ENCODE measurements at places on chromosomes 2 and 18.

- DNase-seq: no peak
Observed at GRCh38 chr2:173282795-173283545, 71.7 kb upstream of the CDCA7 start.

GRCh38 chr2:97740590-97741182 lies 27.3 kb downstream of the ZAP70 start:
- peak; percentile 78 for DNase-seq

- no peak for DNase-seq
Observed at GRCh38 chr2:46375566-46376125, 78.4 kb downstream of the EPAS1 start.

GRCh38 chr2:118050974-118051373 lies 37.1 kb upstream of the CCDC93 start:
- no peak for DNase-seq

- no peak for DNase-seq
Observed at GRCh38 chr2:121809607-121810006, 54.2 kb downstream of the TSN start.

GRCh38 chr2:47890711-47891368 lies 15.5 kb downstream of the FBXO11 start:
- no peak for DNase-seq

DNA sequence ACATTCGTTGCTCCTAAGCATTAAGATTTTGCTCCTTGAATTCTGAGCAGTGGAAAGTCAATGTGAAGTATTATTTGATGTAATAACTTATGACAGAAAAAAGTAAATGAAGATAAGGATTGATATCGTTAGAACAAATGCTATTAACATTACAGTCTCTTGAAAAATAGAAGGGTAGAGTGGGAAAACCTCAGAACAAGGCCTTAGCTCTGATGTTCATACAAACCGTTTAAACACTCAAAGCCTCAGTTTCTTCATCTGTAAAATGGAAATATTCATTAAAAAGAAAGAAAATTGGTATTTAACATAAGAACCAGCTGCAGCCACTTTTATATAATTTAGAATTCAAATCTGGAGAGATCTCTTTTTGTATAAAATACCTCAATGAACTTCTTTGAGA lies 250.4 kb upstream of the NCKAP5 start:
- no peak for DNase-seq

- no peak for DNase-seq
Observed at GRCh38 chr2:33292981-33293595, 183.4 kb upstream of the RASGRP3 start.

DNA sequence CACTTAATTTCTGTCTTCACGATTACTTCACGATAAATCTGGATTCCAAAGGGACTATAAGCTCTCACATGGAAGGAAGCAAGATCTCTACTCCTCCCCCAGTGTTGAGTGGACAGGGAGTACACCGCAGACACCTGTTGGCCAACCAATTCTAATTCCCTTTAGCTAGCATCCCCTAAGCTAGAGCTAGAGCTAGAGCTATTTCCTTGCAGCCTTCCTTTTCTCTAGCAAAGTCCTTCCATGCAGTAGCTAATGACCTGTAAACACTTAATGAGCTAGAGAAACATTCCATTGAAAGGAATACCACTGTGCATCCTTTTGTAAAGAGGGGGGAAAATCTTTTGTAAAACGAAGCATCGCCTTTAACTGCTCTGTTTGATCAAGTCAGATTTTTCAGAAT lies 56.5 kb downstream of the BCL11A start:
- no peak for DNase-seq

DNA sequence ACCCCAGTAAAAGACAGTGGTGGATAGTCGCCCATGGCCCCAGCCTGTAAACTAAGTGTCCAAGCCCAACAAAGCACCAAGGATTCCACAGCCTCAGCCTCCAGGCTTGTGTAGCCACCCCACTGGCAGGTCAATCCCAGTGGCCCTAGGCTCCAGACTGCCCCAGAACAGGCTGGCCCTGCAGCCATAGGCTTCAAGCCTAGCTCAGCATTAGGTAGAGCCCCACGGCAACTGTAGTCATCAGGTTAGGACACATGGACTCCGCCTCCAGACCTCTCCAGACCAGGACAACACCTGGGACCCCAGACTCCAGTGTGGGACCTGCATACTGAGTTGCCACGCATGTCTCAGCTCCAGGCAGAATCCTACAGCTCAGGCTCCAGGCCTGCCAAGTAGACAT lies 1590.6 kb upstream of the DDX18 start:
- no peak for DNase-seq

- no peak for DNase-seq
Observed at GRCh38 chr2:20549691-20550348, 101.1 kb downstream of the HS1BP3 start.

DNA sequence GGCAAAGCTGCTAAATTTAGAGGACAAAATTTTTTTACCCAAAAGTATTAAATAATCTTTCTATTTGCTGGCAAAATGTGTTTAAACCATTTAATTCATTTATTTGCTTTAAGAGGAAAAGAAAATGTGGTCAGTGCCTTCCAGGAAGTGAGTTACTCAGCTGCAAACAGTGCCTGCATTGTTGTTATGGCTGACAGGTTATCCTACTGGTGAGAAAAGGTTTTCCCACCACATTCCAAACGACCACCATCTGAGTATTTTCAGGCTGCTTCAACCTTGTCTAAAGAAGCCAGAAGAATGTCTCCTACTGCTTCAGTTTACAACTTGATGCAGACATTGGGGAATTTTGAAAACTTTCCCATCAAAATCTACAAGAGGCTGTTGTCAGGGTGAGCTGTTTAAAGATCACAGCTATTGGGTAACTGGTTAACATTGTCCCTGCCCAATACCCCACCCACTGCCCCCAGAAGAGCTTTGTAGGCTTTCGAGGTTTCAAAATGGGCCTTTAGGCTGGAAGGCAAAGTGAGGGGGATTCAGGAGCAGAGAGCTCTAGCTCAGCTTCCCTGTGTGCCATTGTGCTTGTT lies 461.3 kb upstream of the FANCL start:
- no peak for DNase-seq

DNA sequence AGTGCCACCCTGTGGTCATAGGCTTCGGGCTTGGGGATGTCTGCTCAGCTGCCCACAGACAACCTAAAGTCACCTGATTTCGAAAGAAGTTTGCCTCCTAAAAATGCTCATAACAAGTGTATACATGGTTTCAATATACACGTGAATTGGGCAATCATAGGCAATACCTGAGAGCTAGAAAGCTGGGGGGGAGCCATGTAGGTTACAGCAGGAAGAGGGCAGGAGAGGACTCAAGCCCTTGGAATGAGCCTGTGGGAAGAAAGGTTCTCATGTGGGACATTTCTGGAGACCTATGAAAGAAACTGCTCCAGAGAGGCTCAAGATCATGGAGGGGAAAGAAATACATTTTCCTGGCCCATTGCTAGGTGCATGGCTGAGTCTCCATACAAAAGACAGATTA lies 109.7 kb downstream of the ACOXL start:
- DNase-seq: no peak

DNA sequence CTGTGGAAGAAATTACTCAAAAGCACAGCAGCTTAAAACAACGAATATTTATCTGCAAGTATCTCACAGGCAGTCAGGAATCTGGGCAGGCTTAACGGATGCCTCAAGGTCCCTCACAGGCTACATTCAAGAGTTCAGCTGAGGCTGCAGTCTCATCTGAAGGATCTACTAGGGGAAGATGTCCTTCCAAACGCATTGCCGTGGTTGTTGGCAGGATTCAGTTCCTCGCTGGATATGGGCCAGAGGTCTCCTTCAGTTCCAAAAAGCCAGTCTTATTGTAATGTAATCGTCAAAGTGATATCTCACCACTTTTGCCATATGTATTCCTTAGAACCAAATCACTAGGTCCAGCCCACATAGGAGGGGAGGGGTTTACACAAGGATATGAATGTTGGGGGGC lies 98.2 kb upstream of the EPAS1 start:
- DNase-seq: no peak

DNA sequence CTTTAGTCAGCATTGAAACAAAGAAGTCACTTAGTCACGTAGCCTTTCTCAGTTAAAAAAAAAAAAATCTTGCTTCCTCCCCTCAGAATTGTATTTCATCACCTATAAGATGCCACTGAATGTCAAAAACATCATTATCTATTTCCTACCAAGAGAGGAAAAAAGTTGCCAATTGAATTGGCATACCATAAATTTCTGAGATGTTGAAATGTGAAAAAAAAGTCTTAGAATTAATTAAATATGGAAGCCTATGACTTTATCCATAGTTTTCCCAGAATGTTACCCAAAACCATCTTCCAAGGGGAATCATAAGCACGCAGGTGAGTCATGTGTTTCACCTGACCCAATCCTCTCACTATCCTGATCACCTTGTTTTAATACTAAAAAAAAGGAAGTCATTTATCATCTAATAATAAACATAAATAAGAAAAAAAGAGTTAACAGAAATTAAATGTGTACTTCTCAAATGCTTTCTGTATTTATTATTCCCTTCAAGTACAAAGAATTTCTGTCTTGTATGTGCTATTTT lies 205.7 kb downstream of the TCF4 start:
- DNase-seq: no peak

GRCh38 chr2:238936162-238937052 lies 88.5 kb downstream of the TWIST2 start:
- peak; percentile 1 for DNase-seq

GRCh38 chr2:63537306-63537705 lies 51.0 kb downstream of the WDPCP start:
- DNase-seq: no peak

DNA sequence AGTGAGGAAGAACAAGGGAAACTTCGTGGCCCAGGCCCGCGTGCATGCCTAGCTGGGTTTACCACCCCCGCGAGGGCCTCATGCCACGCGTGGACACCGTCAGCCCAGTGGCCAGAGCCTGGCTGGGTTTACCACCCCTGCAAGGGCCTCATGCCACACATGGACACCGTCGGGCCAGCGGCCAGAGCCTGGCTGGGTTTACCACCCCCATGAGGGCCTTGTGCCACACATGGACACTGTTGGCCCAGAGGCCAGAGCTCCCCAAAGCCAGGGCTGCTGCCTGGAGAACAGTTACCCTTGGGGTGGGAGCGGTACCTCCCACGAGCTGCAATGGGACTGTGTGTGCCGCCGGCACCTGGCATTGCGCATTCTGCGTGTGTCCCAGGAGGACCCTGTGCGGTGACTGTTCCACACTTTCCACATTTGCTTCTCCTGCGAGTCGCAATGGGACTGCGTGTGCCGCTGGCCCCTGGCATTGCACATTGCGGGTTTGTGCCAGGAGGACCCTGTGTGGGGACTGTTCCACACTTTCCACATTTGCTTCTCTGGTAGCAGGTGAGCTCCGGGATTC lies 105.6 kb upstream of the CTDP1 start:
- DNase-seq: no peak

- DNase-seq: no peak
Observed at GRCh38 chr18:79682894-79683625, 3.5 kb downstream of the CTDP1 start.

GRCh38 chr2:200266406-200266805 lies 40.1 kb upstream of the SPATS2L start:
- no peak for DNase-seq

- no peak for DNase-seq
Observed at GRCh38 chr2:131077182-131077846, 15.9 kb downstream of the FAM168B start.

GRCh38 chr18:11437046-11437445 lies 172.3 kb upstream of the SLC35G4 start:
- DNase-seq: no peak

GRCh38 chr2:127678991-127679390 lies 3.7 kb upstream of the LIMS2 start:
- peak; percentile 3 for DNase-seq

DNA sequence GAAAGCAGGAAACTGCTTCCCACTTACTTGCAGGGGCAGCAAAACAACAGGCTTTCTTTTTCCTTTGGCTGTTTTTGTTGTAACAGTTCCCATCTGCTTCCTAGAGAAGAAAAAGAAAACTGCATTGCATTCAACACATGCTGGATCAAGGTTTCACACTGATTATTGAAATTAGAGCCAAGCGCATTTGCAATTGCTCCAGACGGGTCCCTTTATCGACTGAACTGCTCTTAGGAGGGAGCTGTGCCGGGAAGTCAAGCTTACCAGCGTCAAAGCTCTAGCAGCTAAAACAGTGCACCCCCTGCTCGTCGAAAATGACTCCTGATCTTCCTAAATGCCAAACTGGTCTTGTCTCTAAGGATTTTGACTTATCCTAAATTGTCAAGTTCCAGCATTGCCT lies 164.0 kb upstream of the SESTD1 start:
- DNase-seq: no peak

GRCh38 chr2:215328066-215328465 lies 16.2 kb downstream of the ATIC start:
- DNase-seq: no peak

- no peak for DNase-seq
Observed at GRCh38 chr18:71682591-71682990, 861.6 kb downstream of the CBLN2 start.

GRCh38 chr2:58398406-58398805 lies 157.3 kb upstream of the FANCL start:
- no peak for DNase-seq

GRCh38 chr2:72901426-72901825 lies 14.2 kb downstream of the SPR start:
- no peak for DNase-seq

DNA sequence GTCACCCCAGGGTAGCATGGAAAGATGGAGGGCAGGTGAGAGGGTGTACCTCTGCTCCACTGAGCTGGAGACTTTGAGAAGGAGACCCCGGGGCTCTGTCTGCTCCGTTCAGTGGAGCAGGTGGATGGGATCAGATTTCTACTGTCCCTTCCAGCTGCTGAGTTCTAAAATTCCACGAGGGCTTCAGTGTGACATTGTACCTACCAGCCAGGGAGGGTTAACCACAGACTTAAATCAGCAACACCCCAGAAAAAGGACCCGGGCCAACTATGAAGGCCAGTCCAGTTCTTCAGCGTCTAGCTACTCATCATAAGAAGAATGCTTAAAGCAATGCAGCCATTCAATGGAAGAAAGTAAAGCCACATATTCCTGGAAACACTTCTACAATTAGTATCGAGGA lies 23.8 kb downstream of the STAT1 start:
- DNase-seq: no peak

DNA sequence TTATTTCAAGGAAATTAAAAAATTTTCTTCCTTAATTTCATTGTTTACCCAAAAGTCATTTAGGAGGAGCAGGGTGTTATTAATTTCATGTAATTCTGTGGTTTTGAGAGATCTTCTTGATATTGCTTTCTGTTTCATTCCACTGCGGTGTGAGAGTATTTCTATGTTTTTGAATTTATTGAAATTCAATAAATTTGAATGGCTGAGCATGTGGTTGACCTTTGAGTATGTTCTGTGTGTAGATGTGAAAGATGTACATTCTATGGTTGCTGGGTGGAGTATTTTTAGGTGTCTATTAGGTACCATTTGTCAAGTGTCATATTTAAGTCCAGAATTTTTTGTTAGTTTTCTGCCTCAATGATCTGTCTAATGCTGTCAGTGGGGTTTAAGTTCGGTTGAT lies 39.4 kb upstream of the LANCL1 start:
- no peak for DNase-seq

DNA sequence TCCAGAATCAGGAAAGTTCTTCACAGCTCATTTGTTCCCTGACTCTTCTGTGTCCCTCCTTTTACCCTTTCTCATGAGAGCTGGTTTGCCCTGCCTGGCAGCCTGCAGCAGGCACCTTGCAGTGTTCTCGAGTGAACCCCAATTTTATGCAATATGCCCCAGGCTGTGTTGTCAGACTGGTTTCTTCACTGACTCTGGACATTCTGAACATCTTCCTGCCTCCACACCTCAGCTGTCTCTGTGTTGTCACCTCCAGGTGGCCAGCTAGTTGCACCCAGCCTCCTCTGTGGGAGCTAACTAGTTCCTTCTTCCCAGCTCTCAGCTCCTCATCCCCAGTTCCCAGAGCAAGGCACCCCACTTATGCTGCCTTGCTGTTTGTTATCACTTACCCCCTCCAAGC lies 5.5 kb downstream of the SETBP1 start:
- no peak for DNase-seq

Measured in AG20443 (cell line).